NCI-H69 (cell line): ENCODE measurements at places on chromosomes 16 and 17.

DNA sequence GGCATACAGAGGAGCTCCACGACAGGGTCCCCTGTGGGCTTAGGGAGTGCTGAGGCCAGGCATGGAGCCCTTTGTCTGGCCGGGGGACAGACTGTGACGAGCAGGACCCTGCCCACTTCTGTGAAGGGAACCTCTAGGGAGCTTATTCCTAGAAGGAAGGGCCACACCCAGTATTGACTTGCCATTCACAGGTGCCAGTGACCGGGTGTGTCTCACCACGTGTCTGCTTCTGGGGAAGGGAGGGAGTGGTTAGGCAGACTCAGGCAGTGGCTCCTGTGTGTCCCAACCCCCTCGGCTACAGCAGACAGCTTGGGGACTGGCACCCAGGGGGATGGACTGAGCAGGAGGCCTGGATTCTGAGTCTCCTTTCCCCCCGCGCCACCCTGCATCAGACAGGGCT, 57.2 kb downstream of the SOCS1 start:
- peak; percentile 90 for DNase-seq

DNA sequence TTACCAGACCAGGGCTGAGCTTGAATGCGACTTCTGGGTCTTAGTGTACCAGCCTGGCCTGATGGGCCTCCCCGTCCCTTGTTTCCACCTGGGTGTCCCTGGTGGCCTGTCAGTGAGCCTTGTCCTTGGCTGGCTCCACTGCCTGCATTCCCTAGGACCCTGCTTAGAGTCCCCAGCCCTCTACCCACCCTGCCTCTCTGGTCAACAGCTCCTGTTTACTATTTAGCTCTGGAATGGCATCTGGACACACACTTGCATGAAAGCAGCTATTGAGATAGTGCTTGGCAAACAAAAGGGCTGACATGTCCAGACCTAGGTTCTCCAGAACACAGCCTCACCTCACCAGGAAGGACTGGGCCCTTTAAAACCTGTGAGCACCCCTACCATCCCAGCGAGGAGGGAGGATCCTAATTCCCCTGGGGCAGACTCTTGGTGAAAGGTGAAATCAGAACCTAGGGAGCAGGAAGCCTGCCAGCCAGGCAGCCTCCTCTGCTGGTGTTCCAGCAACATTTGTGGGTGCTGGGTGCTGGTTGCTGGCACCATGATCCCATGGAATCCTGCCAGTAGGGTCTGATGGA, 38.8 kb downstream of the RAI1 start:
- peak; percentile 18 for DNase-seq

GRCh38 chr17:44024271-44024663, 9.5 kb upstream of the TMEM101 start:
- peak; percentile 97 for DNase-seq

DNA sequence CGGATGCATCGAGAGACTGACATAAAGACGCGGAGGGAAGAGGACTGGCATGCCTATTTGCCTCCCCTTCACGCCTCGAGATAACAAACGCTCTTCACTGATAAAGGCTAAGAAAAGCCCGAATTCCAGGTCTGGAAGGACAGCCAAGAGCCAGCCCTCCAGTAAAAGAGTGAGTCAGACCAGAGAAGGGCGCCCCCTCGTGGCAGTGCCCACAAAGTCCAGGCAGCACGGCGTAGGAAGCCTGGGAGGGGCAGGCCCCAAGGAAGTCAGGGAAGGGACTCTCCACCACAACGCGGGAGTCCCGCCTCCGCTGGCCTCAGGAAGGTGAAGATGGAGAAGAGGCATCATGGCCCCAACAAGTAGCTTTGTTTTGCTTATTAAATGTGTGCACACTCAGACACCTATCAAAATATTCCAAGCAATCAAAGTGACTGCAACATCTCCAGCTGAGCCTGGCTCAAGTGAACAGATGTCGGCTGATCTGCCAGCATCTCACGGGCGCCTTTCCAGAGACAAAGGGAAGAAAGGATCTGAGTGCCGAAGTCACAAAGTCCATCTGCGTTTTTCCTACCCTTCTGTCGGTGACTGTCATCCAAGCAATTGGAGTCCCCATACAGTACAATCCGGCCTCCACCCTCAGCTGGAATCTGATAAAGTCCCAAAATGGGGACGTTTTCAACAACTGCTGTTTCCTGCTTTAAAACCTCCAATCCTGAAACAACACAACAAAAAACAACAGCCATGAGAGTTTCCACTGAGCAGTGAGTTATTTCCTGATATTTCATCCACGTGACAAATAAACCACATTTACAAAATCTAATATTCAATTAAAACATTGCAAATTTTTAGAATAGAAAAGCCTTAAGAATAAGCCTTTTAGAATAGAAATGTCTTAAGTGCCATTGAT, 20.4 kb upstream of the SLC38A8 start:
- peak; percentile 61 for DNase-seq

DNA sequence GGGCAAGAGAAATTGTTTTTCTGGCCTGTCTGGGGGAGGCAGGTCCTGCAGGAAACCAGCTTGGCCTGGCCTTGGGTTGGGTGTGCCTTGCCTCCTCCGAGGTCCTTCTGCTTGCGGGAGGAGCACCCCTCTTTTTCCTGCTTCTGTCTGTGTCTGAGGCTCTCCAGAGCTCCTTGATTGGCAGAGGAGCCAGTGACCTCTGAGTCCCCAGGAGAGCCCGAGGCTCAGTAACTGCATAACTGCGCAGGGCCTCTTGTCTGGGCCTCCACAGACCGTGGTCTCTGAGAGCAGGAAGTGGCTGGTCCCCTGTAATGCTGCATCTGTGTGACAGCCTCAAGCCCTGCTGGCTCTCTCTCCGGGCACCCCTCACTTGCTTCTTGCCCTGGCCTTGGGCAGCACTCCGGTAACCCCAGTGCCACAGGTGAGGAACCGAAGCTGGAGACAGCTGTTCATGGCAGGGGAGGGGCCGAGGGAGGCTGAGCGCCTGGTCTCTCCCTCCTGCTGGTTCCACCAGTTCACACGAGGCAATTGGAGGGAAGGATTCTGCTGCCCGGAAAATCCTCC, 1.6 kb downstream of the CAPN15 start:
- no peak for DNase-seq

DNA sequence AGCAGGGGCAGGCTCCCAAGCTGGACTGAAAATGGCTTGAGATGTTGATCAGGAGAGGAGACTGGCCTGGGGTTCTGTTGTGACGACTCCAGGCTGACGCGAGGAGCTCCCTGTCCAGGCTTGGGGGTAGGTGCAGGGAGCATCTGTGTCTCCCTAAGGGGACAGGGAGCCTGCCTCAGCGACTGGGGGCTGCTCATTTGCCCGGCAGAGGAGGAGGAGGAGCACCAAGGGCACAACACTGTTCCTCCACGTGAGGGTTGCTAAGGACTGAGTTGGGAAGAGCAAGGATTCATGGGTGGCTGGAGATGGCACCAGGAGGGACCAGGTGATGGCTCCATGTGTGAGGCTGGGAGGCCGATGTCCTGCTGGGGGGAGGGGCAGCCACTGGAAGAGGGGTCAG, 53.3 kb downstream of the USP22 start:
- no peak for DNase-seq

DNA sequence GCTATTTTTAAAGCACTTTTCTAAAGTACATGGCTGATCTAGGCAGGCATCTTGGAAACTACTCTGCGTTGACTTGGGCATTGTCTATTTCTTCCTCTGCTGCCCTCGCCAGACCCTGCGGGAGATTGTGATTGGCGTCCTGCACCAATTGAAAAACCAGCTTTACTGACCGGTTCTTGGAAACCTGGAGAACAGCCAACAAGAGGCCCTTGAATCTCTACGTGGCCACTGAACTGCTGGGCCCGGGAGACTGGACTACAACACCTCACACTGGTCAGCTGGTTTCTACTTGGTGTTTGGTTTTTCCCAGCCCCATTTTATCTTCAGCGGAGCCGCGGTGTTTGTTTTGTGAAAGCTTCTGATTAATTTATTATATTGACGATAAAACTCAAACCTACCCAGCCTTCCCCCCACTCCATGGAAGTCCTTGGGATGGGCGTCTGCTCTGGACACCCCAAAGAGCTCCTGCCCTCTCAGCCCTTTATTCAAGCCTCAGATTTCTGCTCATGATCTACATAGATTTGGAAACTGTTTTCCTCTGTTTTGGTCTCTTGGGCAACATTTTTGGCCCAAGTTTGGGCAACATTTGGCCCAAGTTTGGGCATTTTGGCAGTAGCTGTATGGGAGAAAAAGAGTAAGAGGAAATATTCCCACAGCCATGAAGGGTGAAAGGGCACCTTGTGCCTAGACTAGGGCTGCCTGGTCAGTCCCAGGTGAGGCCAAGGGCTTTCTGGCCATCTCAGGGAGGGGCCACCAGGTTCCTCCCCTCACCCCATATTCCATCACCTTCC, 4.7 kb downstream of the MLX start:
- DNase-seq: no peak

DNA sequence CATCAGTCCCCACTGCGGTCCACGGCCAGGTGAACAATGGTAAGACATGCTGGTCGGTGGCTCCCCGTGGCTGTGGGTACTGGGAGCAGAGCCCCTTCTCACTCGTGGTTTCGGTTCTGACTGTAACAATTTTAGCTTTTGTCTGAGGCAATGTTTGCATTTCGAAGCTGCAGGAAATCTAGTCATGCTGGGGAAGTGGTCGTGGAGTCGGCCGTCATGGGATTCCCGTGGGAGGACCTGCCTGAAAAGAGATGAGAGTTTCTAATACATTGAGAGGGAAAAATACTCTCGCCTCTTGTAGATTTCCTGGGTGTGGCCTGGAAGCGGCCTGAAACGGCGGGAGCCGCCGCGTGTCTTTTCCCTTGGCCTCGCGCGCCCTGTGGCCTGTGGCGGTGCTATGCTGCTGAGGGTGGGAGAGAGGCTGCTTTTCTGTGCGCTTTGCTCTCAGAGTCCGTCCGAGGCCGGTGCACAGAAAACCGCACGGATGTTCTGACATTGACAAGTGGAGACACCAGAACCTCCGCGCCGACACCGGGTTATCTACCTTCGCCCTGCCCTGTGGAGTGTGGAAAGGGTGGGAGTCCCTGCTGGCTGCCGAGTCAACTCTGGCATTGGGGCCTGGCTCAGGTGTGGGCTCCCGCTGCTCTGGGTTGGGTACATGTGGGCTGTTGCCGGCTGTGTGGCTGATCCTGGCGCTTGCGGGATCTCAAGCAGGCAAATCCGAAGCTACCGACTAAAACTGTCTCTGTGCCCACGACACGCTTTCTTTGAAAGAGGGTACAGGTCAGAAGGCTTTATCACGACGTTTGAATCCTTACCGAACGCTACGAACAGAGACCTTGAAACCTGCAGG, 60.8 kb downstream of the WDR45B start:
- DNase-seq: no peak

DNA sequence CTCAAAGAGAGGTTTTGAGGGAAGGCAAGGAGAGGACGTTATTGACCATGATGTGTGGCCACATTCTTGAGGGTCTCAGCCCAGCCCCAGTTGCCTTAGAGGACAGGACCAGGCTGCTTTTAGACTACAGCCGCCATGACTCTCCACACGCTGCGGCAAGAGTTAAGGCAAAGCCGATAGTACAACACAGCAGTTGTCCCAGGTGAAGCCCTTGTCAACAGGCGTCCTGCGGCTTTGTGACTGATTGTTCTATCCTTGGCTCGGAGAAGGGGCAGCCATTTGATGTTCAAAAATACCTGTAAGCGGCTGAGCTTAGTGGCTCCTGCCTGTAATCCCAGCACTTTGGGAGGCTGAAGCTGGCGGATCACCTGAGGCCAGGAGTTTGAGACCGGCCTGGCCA, 28.8 kb downstream of the TMEM92 start:
- DNase-seq: peak; percentile 12

- DNase-seq: no peak
These were observed 147.3 kb upstream of the KCNJ18 start for GRCh38 chr17:21545064-21545463.

- DNase-seq: no peak
These were observed 8.5 kb downstream of the MCRIP1 start for GRCh38 chr17:81824595-81824994.

DNA sequence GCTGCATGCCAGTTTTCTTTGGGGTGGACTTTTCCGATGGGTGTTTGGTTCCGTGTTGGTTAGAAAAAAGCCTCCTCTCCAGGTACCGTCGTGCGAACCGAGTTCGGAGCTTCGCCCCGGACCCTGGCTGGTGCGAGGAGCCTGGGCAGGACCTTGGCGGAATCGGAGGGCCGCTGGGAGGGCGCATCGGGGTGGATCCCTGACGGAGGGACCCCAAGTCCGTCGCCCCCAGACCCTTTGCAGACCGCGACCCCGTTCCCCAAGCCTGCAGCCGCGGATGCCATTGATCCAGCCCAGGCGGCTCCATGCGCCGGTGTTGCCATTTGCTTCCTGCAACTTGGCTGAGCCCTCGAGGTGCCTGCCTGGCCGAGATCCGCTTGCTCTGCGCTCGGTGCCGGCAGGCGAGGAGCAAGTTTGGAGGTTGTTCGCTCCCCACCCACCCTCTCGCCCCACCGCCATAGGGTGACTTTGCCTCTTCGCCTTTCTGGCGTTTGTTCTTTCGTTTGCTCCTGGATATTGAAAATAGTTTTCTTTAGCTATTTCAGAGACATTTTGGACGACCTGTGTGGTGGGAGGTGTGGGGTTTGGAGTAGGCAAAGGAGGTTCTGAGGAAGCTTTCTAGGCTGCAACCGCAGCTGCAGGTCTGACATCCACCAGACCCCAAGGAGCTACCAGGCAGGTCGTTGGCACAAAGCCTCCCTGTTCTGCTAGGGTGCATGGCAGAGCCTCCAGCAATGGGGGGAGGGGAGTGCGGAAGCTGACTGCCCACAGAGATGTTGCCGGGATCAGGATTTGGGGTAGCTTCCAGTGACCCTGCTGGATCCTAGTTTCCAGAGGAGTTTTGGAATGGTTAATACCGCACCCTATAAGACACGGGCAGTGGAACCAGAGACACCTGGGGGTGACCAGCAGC, 58.2 kb downstream of the RAP1GAP2 start:
- DNase-seq: peak; percentile 44
